Uterine smooth muscle cell (primary cell): ENCODE measurements at places on chromosomes 16 and 17. TPM values are rescaled to one million over a fixed set of nuclear protein-coding genes. Genes with fewer than 3 reads are reported as not detected.

ADAM11 gene
- 0.75 and 0.77 TPM in 2 replicates for total RNA-seq

PTX4 gene
- total RNA-seq = under 0.01 and 0.11 TPM in 2 replicates

HSPB9 gene
- total RNA-seq = not detected in 2 replicates

MYCBPAP gene
- 1.7 and 2.0 TPM in 2 replicates for total RNA-seq

MT1M gene
- 0.50 and 1.8 TPM in 2 replicates for total RNA-seq

RRAD gene
- 3.8 and 8.0 TPM in 2 replicates for total RNA-seq

TBC1D3B gene
- 0.77 and 2.5 TPM in 2 replicates for total RNA-seq

RPTOR gene
- total RNA-seq = 26.5 and 33.6 TPM in 2 replicates

NUPR1 gene
- 12.1 and 30.9 TPM in 2 replicates for total RNA-seq

LHX1 gene
- not detected in 2 replicates for total RNA-seq

CPHXL2 gene
- total RNA-seq = not detected in 2 replicates

TP53I13 gene
- 69.9 and 88.2 TPM in 2 replicates for total RNA-seq

SRL gene
- under 0.01 and 0.11 TPM in 2 replicates for total RNA-seq

HP gene
- 0.11 TPM in 1 of 2 replicates, not detected in the other for total RNA-seq

PITPNM3 gene
- 0.37 and 0.55 TPM in 2 replicates for total RNA-seq

ORAI3 gene
- total RNA-seq = 24.9 and 35.2 TPM in 2 replicates

CRYM gene
- 2.2 and 4.4 TPM in 2 replicates for total RNA-seq

LGALS9B gene
- not detected in 2 replicates for total RNA-seq

GAST gene
- not detected in 2 replicates for total RNA-seq

ADAD2 gene
- total RNA-seq = not detected in 2 replicates

KRTAP4-7 gene
- total RNA-seq = not detected in 2 replicates

PARD6A gene
- 2.2 and 4.0 TPM in 2 replicates for total RNA-seq

SLC52A1 gene
- total RNA-seq = under 0.01 and 0.37 TPM in 2 replicates

CSF3 gene
- 0.25 and 1.4 TPM in 2 replicates for total RNA-seq

CACNA1H gene
- 22.6 and 57.2 TPM in 2 replicates for total RNA-seq

TP53TG3B gene
- not detected in 2 replicates for total RNA-seq

PABPN1L gene
- not detected in 2 replicates for total RNA-seq

MFAP4 gene
- total RNA-seq = 4.8 and 21.7 TPM in 2 replicates

PIRT gene
- not detected in 2 replicates for total RNA-seq

WNT3 gene
- total RNA-seq = 0.62 and 1.00 TPM in 2 replicates

P2RX1 gene
- total RNA-seq = under 0.01 and 0.25 TPM in 2 replicates

SOCS3 gene
- total RNA-seq = 26.9 and 33.8 TPM in 2 replicates

KRTAP2-2 gene
- not detected in 2 replicates for total RNA-seq

TEX19 gene
- total RNA-seq = 0.12 TPM in 1 of 2 replicates, not detected in the other

CCL17 gene
- not detected in 2 replicates for total RNA-seq

MRTFB gene
- 9.7 and 10.0 TPM in 2 replicates for total RNA-seq

PAM16 gene
- total RNA-seq = 29.5 and 34.3 TPM in 2 replicates

ASIC2 gene
- total RNA-seq = not detected in 2 replicates

KRT36 gene
- 0.11 and 0.12 TPM in 2 replicates for total RNA-seq

SLFN12L gene
- under 0.01 and 0.11 TPM in 2 replicates for total RNA-seq

SCNN1B gene
- total RNA-seq = not detected in 2 replicates

GJC1 gene
- 56.0 and 69.2 TPM in 2 replicates for total RNA-seq

TMEM204 gene
- total RNA-seq = 4.8 and 7.2 TPM in 2 replicates

CDRT15 gene
- total RNA-seq = not detected in 2 replicates

AIPL1 gene
- not detected in 2 replicates for total RNA-seq

CYTH1 gene
- total RNA-seq = 9.0 and 10.5 TPM in 2 replicates

SPNS1 gene
- total RNA-seq = 23.7 and 32.6 TPM in 2 replicates

TSNAXIP1 gene
- 0.50 and 0.89 TPM in 2 replicates for total RNA-seq

ACSM3 gene
- 0.77 and 1.00 TPM in 2 replicates for total RNA-seq

PNPO gene
- total RNA-seq = 18.4 and 31.6 TPM in 2 replicates
